ENCODE measurements at places on chromosomes 3 and 15. TPM values are rescaled to one million over a fixed set of nuclear protein-coding genes. Genes with fewer than 3 reads are reported as not detected.

GRCh38 chr15:42491539-42492225 lies 741 bp upstream of the ZNF106 start:
- peak; percentile 60 for DNase-seq

GRCh38 chr3:111761309-111761795 lies 97.7 kb upstream of the PHLDB2 start:
- peak; percentile 34 for DNase-seq

GRCh38 chr15:86347245-86347644 lies 267.6 kb downstream of the AGBL1 start:
- no peak for DNase-seq

- DNase-seq, result no peak
These were observed 8.0 kb downstream of the BCL2L10 start for GRCh38 chr15:52104532-52105004.

- no peak for DNase-seq
These were observed 6.6 kb downstream of the MAP2K5 start for GRCh38 chr15:67548862-67549651.

DNA sequence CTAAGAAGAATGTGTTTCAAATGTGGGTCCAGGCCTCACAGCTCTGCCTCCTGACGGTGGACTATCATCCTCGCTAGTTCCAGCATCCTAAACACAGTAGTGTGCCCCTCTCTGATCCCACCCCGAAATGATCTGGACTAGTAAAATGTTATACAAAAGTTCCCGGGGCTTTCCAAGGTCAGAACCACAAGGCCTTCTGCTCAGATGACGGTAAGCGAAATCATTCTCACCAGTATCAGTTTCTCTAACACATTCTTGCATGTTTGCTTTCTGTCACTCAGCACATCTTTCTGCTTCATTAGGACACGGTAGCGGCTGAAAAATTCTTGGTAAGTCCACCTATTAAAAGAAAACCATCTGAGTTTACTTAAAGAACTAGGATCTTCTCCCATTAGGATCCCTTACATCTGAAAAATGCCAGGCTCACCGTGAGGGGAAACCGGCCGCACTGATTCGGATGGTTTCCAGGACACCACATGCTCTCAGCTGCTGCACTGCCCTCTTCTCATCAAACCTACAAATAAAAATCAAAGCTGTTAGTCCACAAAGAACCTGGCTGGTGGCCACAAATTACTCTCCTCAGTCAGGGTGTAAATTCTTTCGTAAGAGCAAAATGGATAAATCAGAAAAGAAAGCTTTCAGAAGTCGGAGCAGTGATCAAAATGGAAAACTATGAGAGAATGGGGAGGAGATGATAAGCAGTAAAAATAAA lies 83.9 kb upstream of the MYO5C start:
- no peak for DNase-seq

DNA sequence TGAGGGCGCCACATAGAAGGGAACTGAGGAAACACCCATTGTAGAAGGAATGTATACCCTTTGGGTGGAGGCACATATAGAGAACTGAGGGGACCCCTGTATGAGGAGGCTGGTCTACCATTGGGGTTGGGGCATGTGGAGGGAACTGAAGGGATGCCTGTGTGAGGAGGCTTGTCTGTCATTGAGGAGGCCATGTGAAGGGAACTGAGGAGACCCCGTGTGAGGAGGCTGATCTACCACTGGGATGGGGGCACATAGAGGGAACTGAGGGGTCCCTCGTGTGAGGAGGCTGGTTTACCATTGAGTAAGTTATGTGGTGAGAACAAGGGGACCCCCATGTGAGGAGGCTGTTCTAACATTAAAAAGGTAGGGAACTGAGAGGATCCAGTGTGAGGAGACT lies 156.1 kb downstream of the FBLN2 start:
- no peak for DNase-seq

DNA sequence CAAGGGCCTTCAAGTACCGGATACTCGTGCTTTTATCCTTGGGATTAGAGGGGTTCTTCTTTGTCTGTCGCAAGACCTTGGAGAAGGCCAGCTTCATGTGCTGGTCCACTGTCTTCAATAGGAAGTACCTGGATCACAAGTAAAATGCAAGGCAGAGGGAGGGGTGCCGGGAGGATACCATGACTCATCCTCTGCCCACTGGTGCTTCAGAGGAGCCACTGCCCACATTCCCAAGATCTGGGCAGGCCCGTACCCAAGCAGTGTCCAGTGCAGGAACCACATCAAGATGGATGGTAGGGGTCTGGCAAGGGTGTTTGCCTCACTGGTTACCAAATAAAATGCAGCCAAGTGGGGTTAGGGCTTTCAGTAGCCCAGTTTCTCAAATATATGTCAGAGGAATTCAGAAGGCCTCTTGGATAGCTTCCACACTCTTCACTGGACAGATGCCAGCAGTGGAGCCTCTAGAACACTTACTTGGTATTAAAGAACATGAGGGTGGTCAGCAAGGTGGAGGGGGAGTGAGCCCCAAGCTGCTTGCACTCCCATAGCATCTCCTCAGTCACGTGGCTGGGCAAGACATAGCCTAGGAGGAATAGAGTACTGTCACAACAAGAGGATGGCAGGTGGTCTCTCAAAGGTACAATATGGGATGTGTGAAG lies 3.6 kb upstream of the IMPDH2 start:
- no peak for DNase-seq

Gene TTLL3
- 7.6 TPM for total RNA-seq

Gene CPB1
- total RNA-seq, result not detected

Gene RHCG
- total RNA-seq, result not detected

Gene IL12A
- total RNA-seq, result not detected

Gene C3orf20
- not detected for total RNA-seq

Gene CCDC191
- total RNA-seq, result 1.1 TPM

All from dermis microvascular lymphatic vessel endothelial cell (primary cell).